Inflammatory macrophage treated with lipopolysaccharide for 1 hour (primary cell): ENCODE measurements at places on chromosomes 1 and 21.

GRCh38 chr1:215710036-215710898, 143.2 kb downstream of the KCTD3 start:
- peak; percentile 59 for DNase-seq

DNA sequence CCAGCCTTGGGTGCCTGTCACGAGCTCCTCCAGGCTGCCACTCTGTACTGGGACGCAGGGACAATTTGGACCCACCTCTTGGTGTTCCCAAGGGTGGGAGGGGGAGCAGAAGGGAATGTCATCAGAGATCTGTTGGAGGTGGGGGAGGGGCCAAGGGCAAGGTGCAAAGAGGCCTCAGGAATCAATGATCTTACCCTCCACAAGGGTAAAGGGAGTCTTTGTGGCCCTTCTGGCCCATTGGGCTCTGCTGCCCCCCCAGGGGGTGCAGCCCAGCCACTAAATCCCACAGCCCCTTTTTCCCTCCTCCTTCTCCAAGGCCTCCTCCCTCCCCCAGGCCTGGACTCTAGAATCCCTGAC, 8.5 kb downstream of the TTC39A start:
- no peak for DNase-seq

DNA sequence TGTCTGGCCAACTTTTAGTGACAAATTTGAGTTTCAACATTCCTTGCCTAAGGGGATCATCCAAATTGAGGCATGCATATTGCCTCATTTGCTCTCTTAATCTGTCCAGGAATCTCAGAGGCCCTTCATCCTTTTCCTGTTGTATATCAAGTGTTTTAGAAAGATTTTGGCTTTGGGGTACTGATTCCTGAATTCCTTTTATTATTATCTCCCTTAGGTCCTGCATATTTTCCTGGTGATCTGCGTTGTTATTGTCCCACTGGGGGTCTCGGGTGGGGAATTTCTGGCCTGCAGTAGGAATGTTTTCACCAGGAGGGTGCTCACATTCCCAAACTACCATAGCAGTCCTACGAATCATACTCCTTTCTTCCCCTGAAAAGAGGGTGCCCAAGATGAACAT, 4.4 kb upstream of the AADACL3 start:
- no peak for DNase-seq

GRCh38 chr1:44995467-44996238, 9.3 kb upstream of the EIF2B3 start:
- no peak for DNase-seq

GRCh38 chr1:115929881-115930280, 46.4 kb upstream of the SLC22A15 start:
- DNase-seq = no peak

DNA sequence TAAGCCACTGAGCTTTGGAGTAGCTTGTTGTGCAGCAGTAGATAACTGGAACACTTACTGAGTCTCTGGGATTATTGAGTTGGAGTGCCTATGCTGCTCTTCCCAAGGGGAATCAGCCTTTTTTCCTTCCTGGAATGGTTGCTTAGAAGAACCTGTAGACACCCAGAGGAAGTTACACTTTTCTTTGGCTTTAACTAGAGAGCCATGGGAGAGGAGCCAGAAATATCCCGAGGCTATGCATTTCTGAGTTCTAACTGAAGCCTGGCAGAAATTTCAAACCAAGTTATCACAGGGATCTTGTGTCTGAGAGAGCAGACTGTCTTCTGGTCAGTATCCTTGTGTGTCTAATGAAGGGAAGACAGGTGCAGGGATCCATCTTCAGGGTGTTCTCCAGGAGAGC, 28.3 kb downstream of the LAMC1 start:
- no peak for DNase-seq

GRCh38 chr1:54551891-54552290, 3.9 kb downstream of the ACOT11 start:
- no peak for DNase-seq

GRCh38 chr1:185593271-185593670, 140.9 kb upstream of the HMCN1 start:
- no peak for DNase-seq

DNA sequence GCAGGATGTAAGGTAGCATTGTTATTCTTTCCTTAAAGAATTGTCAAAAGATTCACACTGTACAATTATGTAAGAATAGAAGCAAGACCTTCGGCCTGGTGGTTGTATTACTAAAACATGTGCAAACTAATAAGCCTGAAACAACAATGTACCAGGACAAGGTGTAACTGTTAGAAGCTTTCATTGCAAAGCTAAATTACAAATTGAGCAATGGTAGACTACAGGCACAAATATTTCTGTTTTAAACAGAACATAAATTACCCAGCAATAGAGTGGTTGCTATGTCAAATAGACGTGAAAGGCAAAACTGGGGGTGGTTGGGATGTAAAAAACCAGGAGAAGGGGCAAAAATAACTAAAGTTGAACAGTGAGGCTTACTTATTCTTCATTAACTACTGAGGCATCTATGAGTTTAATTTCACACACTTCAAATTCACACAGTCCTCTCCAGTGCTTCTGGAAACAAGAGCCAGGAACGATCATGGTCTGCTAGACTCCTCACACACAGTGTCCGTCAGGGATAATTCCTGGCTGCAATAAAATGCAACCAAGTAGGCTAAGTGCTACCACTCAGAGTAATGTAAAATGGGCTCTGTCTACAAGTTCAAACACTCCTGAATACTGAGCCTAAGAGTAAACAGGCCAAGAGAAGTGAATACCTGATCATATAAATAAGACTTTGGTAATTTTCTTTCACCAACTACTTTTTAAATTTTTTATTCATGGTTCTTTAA, 39.3 kb upstream of the C1orf198 start:
- no peak for DNase-seq

- DNase-seq = no peak
Measured at GRCh38 chr1:78619446-78619802, 824 bp upstream of the IFI44L start.
